ENCODE measurements at places on chromosomes 6 and 20.

DNA sequence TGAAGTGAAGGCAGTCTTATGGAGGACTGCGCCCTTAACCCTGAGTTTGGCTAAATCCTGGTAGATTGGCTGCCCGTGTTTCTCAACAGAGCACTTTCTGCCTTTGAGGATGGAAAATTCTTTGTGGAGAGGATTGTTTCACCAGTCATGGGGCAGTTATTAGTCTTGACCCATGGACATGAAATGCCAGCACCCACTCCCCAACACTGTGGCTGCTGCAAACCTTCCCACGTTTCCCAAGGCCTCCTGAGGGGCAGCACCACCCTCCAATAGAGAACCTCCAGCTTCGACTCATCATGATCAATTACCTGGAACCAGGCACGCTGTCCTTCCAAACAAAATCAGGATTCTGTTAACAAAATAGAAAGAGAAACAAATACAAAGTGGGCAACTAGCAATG is 117.8 kb downstream of the PXDC1 start:
- no peak for DNase-seq

GRCh38 chr20:653590-654416 is 803 bp upstream of the SRXN1 start:
- DNase-seq = no peak

- DNase-seq = no peak
These were observed 57.0 kb upstream of the BMP6 start for GRCh38 chr6:7668936-7669335.

- no peak for DNase-seq
These were observed 21.6 kb upstream of the ENTPD6 start for GRCh38 chr20:25173886-25174308.

DNA sequence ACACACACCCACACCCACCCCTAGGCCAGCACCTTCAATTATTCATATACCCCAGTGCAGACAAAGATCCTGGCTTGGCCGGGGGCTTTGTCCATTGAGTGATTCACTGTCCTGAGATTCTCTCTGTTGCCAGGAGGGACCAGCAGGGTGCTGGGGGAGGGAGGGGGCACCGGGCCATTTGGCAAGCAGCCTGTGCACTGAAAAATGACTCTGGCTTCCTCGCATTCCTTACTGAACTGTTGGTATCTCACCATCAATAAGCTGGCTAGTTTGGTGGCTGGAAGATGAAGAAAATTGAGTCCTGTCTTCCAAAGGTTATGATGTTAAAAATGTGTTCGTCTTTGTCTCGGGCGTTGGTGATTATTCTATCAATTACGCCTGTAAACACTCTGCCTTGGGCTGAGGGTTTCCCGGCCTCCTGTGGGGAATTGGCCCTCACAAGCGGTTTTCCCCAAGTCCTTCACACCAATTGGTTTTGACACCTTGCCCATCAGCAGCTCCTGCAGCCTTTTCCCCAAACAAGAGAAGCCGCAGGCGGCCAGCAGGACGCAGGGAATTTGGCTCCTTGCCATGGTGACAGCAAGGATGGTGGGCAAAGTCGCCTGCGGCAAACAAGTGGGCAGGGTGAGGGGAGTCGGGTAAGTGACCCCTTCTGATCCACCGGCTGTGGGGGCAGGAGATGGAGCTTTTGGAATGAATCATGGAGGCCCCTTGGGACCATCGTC is 4.9 kb downstream of the VSTM2L start:
- no peak for DNase-seq

DNA sequence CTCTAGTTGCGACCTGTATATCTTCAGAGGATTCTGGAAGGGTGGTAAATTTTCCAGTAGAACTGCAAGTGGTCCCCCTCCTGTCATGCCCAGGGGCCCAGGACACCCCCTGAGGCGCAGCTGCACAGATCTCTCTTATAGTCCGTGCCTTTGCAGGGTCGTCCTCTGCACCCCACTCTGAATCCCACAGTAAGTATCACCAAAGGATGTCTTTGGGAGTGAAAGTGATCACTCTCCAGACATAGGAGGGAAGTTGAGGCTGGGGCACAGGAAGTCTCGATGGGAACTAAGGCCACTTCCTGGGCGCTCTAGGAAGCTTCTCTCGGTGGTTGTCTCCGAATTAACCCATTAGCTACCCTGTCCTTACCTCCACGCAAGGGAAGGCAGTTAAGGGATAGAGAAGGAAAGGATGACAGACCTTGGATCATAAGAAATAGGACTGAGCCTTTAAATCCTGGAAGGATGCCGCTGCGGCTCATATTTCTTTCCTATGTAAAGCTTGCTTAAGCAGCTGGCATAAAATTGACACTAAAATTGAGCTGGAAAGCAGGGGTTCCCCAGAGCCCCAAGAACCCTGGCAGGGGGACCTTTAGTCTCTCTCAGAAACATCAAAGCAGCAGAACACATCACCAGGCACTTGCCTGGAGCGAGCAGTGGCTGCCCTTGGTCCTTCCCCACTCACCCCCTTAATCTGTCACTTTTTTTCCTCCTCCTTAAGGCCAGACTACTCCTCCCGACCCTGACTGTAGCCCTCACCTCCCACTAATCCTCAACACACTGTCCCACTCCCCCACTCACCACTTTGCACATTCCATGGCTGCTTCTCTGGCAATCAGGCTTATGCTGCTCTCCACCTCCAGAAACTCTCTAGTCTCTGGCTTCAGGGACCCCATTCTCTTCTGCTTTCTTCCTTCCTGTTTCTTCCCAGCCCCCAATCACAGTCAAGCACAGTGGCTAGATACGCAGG is at the start of gene ZKSCAN4:
TSS of gene ZKSCAN4 (minus strand) at position 261 of the 967 bp plus-strand sequence. CDS start 289 bp downstream, outside the sequence.
- peak; percentile 69 for DNase-seq

- no peak for DNase-seq
These were observed 4.8 kb downstream of the ZCCHC3 start for GRCh38 chr20:301886-302848.

GRCh38 chr6:117346142-117346930 is 79.4 kb downstream of the ROS1 start:
- DNase-seq = no peak

DNA sequence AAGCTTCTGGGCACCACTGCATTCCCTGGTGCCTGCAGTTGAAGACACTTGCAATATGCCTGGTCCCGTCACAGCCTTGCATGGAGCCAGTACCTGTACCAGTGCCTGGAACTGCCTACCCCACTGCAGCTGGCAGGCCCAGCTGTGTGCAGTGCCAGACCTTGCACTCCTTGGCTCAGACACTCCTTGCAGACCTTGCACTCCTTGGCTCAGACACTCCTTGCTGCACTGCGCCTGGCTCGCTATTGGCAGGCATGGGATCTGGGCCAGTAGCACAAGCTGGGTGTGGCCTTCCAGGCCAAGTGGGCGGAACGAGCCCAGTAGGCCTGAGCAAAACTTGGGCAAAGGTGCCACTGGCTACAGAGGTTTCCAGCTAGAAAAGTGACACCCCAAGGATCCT is 1189.1 kb downstream of the GRIK2 start:
- no peak for DNase-seq

DNA sequence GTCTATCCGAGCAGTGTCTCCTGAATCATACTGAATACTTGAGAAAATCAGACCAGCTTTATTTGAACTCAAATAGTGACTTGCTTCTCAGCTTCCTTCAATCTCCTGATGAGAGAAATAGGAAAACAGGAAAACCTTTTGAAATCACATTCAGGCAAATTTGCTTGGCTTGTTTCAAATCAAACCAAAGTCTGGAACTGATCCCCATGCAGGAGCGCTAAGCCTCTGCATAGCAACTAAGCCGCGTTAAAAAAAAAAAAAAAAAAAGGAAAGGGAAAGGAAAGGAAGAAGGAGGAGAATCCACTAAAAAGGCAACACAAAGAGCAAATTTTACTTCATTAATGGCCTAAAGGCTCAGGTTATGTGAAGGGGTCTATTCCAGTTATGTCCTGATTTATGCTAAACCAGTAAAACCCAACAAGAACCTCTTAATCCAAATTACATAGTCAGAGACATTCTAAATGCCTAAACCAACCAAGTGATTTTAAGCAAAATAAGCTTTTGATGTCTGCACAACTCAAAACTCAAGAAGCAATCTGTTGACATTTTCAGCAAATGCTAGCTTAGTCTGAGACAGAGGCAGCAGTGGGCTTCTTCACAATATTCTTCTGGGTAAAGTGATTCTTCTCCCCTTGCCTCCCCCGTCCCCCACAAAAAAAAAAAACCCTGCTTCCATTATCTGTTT is 112.5 kb downstream of the SOBP start:
- DNase-seq = no peak

- no peak for DNase-seq
These were observed 9.9 kb upstream of the SLC17A3 start for GRCh38 chr6:25883991-25884390.

Data from stimulated activated CD8-positive, alpha-beta memory T cell treated with anti-CD3 and anti-CD28 coated beads, Interleukin-12 subunit alpha, Interleukin-12 subunit beta, amount 100 ng/mL, for 1 hour (primary cell).